ENCODE measurements at places on chromosomes 2 and 18. TPM values are rescaled to one million over a fixed set of nuclear protein-coding genes. Genes with fewer than 3 reads are reported as not detected.

DNA sequence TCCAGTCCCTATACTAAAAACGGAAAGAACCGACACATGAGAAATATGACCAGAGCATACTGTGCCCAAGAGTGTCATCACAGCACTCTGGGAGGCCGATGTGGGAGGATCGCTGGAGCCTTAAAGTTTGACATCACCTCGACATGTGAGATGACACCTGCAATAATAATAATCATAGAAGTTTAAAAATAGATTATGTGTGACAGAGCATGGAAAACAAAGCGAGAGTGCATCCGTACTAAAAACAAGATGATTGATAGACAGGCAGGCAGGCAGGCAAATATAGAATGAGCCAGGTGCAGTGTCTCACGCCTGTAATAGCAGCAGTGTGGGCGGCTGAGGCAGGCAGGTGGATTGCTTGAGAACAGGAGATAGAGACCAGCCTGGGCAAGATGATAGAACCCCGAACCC lies 114.8 kb upstream of the ANKRD30BL start:
- H3K4me1 ChIP-seq: no peaks in the 10 kb centered on the region
- no peak for DNase-seq
- H3K27me3 ChIP-seq: peaks cover 2% of the 10 kb centered on the region
- no peaks in the 10 kb centered on the region for H3K36me3 ChIP-seq
- no peak overlapping the region for H3K4me3 ChIP-seq
- H3K27ac ChIP-seq: no peak overlapping the region

DNA sequence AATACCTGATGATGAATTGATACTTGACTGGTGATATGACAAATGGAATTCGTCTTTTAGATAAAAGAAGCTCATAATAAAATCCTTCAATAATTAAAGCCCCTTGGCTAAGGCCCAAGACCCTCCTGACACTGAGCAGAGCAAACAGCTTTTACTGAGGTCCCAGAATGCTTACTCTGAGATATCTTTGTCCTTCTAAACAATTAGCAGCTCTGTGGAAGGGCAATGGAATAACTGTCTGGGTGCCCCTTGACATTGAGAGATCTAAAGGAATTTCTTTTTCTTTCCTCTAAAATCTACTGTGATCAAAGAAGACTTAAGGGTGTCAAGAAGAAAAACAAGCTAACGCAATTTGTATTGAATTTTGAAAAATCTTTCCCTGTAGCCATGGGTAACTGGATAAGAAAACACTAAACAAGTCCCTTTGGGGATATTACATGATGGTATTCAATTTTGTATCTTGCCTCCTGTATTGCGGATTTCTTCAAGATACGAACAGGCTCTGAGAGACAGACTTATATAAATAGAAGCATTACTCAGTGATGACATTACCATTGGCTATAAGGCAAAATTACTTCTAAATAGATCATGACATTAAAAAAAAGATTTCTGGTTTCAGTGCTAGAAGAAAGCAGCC lies 128.8 kb downstream of the MREG start:
- H3K36me3 ChIP-seq: no peaks in the 10 kb centered on the region
- DNase-seq: no peak
- no peak overlapping the region for H3K4me3 ChIP-seq
- no peak overlapping the region for H3K27ac ChIP-seq
- no peaks in the 10 kb centered on the region for H3K4me1 ChIP-seq

The EVA1A gene
- total RNA-seq: not detected

- no peaks in the 10 kb centered on the region for H3K27me3 ChIP-seq
- no peaks in the 10 kb centered on the region for H3K36me3 ChIP-seq
- no peaks in the 10 kb centered on the region for H3K4me1 ChIP-seq
- H3K27ac ChIP-seq: no peak overlapping the region
- no peak for DNase-seq
- H3K4me3 ChIP-seq: no peak overlapping the region
Observed at GRCh38 chr2:56334622-56335021, 150.8 kb downstream of the CCDC85A start.

GRCh38 chr2:21415234-21415633 lies 291.5 kb downstream of the TDRD15 start:
- no peak for DNase-seq
- H3K36me3 ChIP-seq: no peaks in the 10 kb centered on the region
- no peaks in the 10 kb centered on the region for H3K27me3 ChIP-seq
- H3K27ac ChIP-seq: no peak overlapping the region

GRCh38 chr18:35178260-35178659 lies 62.6 kb upstream of the ZNF397 start:
- H3K36me3 ChIP-seq: no peaks in the 10 kb centered on the region
- H3K27me3 ChIP-seq: no peaks in the 10 kb centered on the region
- H3K4me3 ChIP-seq: no peak overlapping the region

DNA sequence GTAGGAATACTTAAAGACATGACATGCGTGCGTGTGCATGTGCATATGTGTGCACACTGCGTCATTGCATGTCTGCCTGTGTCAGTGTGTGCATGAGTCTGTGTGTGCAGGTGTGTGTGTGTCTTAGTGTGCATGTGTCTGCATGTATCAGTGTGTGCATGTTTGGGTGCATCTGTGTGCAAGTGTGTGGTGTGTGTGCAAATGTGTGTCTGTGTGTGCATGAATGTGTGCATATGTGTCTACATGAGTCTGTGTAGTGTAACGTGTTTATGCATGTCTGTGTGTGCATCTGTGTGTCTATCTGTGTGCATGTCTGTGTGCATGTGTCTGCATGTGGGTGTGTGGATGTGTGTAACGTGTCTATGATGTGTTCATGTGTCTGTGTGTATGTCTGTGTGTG lies 30.5 kb downstream of the KCNG2 start:
- H3K27ac ChIP-seq: no peak overlapping the region
- no peaks in the 10 kb centered on the region for H3K4me1 ChIP-seq
- no peak for DNase-seq
- H3K4me3 ChIP-seq: no peak overlapping the region
- H3K36me3 ChIP-seq: no peaks in the 10 kb centered on the region

DNA sequence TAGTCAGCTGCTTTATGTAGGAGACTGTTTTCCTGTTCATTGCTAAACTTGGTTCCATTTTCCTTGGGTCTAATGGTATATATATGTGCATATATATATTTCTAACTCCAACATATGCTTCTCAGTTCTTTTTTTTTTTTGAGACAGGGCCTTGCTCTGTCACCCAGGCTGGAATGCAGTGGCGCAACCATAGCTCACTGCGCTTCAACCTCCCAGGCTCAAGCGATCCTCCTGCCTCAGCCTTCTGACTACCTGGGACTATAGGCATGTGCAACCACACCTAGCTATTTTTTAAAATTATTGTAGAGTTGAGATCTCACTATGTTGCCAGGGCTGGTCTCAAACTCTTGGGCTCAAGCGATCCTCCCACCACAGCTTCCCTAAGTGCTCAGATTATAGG lies 22.1 kb downstream of the STPG4 start:
- H3K4me1 ChIP-seq: no peaks in the 10 kb centered on the region
- no peaks in the 10 kb centered on the region for H3K36me3 ChIP-seq
- no peaks in the 10 kb centered on the region for H3K27me3 ChIP-seq
- no peak overlapping the region for H3K27ac ChIP-seq
- no peak overlapping the region for H3K4me3 ChIP-seq

The FAM228A gene
- not detected for total RNA-seq

DNA sequence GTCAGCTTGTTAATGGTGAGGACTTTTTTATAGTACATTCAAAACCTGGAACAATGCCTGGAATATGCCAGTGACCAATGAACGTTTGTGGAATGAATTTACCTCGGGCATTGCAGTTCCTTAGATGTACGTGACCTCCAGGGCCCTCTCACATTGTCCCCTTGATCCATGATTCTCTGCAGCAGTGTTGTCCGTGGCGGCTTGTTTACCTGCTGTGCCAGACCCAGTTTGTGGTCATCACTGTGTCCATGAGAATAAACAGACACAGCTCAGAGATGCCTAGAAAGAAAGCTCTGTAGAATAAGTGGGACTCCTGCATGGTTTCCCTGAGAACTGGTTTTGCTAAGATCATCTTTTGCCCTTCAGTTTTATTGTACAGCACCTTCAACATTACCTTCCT lies 1132.2 kb downstream of the DPP10 start:
- H3K4me3 ChIP-seq: no peak overlapping the region
- DNase-seq: no peak
- H3K4me1 ChIP-seq: no peaks in the 10 kb centered on the region
- no peaks in the 10 kb centered on the region for H3K27me3 ChIP-seq
- no peaks in the 10 kb centered on the region for H3K36me3 ChIP-seq

- peaks cover 2% of the 10 kb centered on the region for H3K27me3 ChIP-seq
- H3K4me1 ChIP-seq: no peaks in the 10 kb centered on the region
- H3K4me3 ChIP-seq: no peak overlapping the region
- DNase-seq: no peak
Observed at GRCh38 chr2:64151476-64151875, 7.3 kb upstream of the PELI1 start.

The TUBB8B gene
- not detected for total RNA-seq

The GAD1 gene
- 2.5 TPM for total RNA-seq

The MYL12A gene
- total RNA-seq: 405 TPM

DNA sequence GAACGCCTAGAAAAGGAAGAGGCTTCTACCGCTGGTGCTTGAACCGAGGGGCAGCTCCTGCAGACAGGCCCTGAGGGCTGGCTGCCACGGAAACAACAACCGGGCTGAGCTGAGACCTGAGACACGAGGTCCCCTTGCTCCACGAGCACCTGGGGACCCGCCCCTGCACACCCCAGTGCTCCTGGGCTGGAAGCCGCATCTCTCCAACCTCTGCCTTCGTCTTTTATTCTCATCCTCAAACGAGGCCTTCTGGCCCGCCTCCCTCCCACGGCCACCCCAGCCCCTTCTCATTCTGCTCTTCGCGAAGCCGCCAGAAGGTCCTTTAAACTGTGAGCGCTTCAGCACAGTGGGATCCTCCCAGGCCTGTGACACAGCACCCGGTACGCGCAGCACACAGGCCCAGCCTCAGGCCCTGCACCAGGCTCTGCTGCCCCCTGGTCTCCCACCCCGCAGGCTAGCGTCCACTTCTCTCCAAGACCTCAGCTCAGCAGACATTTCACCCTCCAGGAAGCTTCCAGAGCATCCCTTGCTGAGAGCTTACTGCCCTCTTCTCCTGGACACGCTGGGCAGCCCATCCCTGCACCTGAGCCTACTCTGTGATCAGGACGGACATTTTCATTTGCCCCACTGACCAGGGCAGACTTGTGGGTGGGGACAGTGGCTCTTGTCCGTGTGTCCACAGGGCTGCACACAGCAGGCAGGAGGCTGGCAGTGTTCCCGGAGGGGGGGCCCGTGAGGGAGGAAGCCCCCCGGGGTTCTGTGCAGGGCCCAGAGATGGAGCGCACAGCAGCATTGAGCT lies 149.7 kb downstream of the PXDN start:
- H3K36me3 ChIP-seq: no peaks in the 10 kb centered on the region
- H3K27ac ChIP-seq: no peak overlapping the region
- no peak overlapping the region for H3K4me3 ChIP-seq
- no peaks in the 10 kb centered on the region for H3K4me1 ChIP-seq
- peaks cover 13% of the 10 kb centered on the region for H3K27me3 ChIP-seq

DNA sequence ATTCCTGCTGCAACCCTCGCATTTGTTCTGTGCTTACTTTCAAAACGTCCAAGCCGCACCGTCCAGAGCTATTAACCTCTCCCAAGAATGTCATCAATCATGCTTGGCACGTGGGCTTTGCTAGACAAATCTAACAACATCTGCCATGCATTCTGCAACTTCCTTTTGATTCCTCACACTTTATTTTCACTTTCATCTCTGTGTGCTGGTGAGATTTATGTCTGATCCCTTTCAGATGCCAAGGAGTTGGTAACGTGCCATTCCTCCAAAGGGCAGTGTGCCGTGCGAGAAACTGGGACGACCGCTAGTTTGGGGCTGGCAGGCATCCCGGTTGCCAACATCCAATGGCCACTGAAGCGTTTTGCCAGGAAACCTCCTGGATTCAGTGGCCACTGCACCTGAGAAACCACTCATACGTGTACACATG lies 230.0 kb upstream of the PARD3B start:
- H3K27me3 ChIP-seq: peaks cover 13% of the 10 kb centered on the region
- H3K4me1 ChIP-seq: no peaks in the 10 kb centered on the region
- DNase-seq: no peak
- H3K36me3 ChIP-seq: no peaks in the 10 kb centered on the region
- H3K27ac ChIP-seq: no peak overlapping the region
- no peak overlapping the region for H3K4me3 ChIP-seq

DNA sequence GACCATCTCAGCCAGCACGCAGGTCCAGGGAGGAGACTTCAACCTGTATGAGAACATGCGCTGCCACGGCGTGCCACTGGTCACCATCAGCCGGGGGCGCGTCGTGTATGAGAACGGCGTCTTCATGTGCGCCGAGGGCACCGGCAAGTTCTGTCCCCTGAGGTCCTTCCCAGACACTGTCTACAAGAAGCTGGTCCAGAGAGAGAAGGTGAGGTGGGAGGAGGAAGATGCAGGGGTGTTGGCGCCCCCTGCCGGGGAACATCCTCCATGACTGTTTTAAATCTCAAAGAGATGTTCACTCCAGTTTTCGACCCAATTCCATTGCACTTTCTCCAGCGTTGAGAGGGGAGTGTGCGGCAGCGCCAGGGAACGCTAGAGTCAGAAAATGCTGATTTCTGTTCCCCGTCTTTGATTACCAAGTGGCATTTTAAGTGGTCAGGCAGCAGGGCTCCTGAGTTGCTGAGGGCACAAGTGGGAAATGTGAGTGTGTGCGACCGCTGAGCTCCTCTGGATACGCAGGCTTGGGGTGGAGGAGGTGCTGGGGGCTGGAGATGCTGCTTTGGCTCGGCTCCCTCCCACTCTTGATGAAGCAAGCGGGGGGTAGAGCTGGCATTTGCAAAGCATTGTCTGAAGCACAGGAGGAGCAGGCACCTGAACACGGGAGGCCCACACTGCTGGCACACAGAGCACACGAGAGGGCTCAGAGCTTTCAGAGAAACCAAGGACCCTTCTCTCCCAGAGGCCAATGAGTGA lies 27.7 kb upstream of the MAPRE3 start:
- H3K4me1 ChIP-seq: peaks cover 2% of the 10 kb centered on the region
- no peaks in the 10 kb centered on the region for H3K36me3 ChIP-seq
- H3K4me3 ChIP-seq: no peak overlapping the region
- no peak overlapping the region for H3K27ac ChIP-seq

The MROH2A gene
- total RNA-seq: not detected

- no peak for DNase-seq
- H3K4me1 ChIP-seq: no peaks in the 10 kb centered on the region
- peaks cover 4% of the 10 kb centered on the region for H3K27me3 ChIP-seq
- no peaks in the 10 kb centered on the region for H3K36me3 ChIP-seq
Observed at GRCh38 chr2:122034344-122034743, 278.9 kb downstream of the TSN start.

- no peak overlapping the region for H3K4me3 ChIP-seq
- no peak for DNase-seq
- no peaks in the 10 kb centered on the region for H3K27me3 ChIP-seq
- peaks cover 18% of the 10 kb centered on the region for H3K36me3 ChIP-seq
- H3K27ac ChIP-seq: no peak overlapping the region
- H3K4me1 ChIP-seq: peaks cover 8% of the 10 kb centered on the region
Observed at GRCh38 chr2:6971502-6971901, 54.3 kb downstream of the RNF144A start.

- H3K27ac ChIP-seq: no peak overlapping the region
- H3K4me1 ChIP-seq: peaks cover 23% of the 10 kb centered on the region
- no peak for DNase-seq
Observed at GRCh38 chr2:171412571-171413175, 21.1 kb downstream of the METTL8 start.

- H3K27ac ChIP-seq: no peak overlapping the region
- DNase-seq: no peak
- no peak overlapping the region for H3K4me3 ChIP-seq
- no peaks in the 10 kb centered on the region for H3K4me1 ChIP-seq
Observed at GRCh38 chr2:198571393-198571792, 767.0 kb downstream of the PLCL1 start.

The SAG gene
- not detected for total RNA-seq
